ENCODE measurements at places on chromosomes 1 and 21.

GRCh38 chr1:61654067-61654466 lies 70.9 kb downstream of the TM2D1 start:
- DNase-seq, result no peak

- DNase-seq, result no peak
These were observed 112.0 kb upstream of the ADAMTS5 start for GRCh38 chr21:27078915-27079314.

- no peak for DNase-seq
These were observed 186.0 kb downstream of the DUSP10 start for GRCh38 chr1:221555689-221556433.

DNA sequence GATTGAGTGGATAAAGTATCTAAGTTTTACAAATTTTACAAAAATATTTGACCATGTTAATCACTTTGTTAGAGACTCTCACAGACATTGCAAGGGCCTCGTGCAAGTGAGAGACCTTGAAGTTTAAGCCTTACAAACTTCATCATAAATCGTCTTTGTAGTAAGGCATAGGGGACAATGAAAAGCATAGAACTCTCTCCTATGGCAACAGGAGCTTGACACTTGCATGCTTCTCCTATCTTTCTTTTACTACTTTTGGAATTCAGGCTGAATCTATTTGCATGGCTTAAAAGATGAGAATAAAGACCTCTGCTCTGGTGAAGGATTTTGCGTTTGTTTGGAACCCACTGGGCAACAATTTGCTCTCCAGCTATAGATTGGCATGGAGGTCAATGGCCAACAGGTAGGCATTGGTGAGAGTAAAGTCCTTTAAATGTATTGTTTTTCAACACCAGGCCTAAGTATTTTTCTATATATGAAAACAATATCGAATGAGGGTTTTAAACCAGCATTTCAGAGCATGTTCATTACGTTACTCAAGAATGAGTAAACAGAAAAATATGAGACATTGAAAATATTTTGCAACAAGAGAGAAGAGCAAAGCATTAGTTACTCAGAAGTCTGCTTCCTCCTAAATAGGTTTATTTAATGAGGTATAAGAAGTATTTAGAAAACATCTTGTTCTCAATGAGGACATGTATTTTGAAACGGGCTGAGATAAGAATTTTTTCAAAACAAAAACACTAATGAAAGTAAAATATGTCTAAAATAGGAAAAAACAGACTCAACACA lies 192.2 kb downstream of the TGFB2 start:
- DNase-seq, result no peak

- no peak for DNase-seq
These were observed 203.2 kb downstream of the LTN1 start for GRCh38 chr21:28789523-28789922.

GRCh38 chr1:78607334-78607927 lies 12.8 kb upstream of the IFI44L start:
- DNase-seq, result no peak

GRCh38 chr1:33606272-33606671 lies 133.8 kb downstream of the ZSCAN20 start:
- DNase-seq, result no peak

GRCh38 chr1:64163431-64163830 lies 40.0 kb upstream of the UBE2U start:
- no peak for DNase-seq

DNA sequence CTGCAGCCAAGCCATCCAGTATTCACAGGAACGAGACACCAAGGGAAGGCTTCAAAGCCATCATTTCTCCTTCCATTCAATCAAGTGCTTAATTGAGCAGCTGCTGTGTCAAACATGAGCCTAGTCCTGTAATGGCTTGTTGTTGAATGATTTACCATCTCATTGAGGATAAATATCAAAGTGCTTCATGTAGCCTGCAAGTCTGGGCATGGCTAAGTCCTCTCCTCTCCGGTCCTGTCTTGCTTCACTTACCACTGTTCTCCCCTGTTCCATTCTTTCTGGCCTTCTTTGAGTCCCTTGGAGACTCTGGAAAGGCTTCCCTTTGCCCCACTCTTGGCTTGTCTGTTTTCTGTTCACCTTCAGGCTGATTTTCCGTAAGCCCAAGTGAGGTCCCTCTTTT lies 279.8 kb downstream of the PBX1 start:
- DNase-seq, result no peak

DNA sequence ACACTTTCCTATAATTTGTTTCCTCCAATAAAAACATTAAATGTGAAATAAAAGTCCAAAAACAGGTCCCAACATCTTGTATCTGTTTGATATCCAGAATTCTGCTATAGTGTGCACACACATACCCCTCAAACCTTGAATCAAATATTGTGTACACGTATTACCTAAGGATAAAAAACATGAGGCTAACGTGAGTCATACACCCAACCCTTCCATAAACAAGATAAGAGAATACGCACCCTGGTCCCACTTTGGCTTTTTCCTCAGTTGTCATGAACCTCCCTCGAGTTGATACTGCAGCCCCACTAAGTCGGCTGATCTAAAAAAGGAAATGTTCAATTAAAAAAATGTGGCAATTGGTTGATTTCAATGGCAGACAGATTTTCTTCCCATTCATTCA lies 5.2 kb downstream of the KHDC4 start:
- no peak for DNase-seq

- no peak for DNase-seq
These were observed 59.4 kb downstream of the NRIP1 start for GRCh38 chr21:15005391-15005790.

GRCh38 chr21:19900149-19900548 lies 1098.1 kb upstream of the NCAM2 start:
- DNase-seq, result no peak

DNA sequence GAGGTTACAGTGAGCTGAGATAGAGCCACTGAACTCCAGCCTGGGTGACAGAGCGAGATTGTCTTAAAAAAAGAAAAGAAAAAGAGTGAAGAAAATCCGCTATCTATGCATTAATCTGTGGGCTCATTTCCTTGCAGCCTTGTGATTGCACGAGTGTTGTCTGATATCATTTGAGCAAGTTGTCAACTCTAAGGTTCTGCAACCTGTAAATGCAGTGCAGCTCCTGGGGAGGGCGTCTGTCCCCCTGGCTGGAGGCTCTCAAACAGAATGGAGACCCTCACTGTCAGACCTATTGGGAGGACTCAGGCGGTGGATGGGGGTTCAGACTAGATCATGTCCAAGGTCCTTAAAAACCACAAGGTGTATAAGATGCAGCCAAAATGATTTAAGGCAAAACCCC lies 6.2 kb downstream of the CORT start:
- no peak for DNase-seq

DNA sequence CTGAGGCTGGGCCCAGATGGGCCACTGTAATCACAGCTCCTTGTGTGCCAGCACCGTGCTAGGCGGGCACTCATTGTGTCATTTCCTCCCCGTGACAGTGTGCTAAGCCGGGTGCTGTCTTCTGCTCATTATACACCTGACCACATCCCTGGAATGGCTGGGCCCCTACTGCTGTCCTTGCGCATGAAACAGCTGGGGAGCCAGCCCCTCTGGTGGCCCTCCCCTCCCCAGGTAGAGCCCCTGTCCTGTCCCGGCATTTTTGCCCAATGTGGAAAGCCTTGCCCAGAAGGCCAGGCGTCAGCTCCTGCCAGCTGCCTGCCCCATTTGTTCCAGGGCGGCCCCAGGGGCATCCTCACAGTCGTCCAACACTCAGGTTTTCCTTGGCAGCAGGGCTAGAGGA lies 107.4 kb upstream of the CASZ1 start:
- no peak for DNase-seq

- DNase-seq, result no peak
These were observed 12.4 kb downstream of the VANGL1 start for GRCh38 chr1:115654125-115654524.

- DNase-seq, result no peak
These were observed 168.9 kb upstream of the C21orf91 start for GRCh38 chr21:17988102-17988437.

DNA sequence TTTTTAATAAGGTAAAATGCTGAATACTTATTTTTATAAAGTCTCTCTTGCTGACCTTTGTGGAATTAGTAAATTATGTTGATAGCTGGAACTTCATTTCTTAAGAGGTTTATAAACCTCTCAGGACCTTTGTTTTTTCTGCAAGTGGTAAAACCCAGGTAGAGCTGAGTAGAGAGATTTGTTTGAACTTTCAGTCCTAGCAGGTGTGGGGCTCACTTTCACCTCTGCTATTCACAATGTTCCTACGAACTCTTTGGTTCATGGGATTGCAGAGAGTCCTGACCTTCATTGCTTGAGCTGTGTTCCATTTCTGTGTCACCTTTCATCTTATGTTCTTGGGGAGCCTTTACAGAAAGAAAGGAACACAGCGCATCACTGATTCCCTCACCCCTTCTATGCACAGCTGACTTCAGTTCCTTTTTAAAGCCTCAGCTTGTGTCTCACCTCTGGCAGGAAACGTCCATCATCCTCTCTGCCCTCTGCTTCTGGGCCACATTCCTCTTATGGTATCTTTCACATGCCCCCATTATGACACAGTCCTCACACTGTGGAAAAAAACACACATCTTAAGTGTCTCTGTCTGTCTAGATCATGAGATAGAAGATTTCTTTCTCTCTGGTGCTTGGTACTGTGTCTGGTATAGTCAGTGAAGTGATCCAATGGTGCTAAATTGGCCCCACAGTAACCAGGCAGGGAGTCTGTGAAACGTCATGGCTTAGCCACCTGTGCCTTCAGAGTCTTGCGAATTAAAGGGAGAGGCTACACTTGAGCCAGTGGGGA lies 262.5 kb upstream of the B3GALT2 start:
- DNase-seq, result no peak

GRCh38 chr1:28642056-28642846 lies 616 bp downstream of the TAF12 start:
- no peak for DNase-seq

- no peak for DNase-seq
These were observed 69.8 kb downstream of the STUM start for GRCh38 chr1:226618380-226618779.

- no peak for DNase-seq
These were observed 14.9 kb upstream of the SLC44A5 start for GRCh38 chr1:75625795-75626194.

DNA sequence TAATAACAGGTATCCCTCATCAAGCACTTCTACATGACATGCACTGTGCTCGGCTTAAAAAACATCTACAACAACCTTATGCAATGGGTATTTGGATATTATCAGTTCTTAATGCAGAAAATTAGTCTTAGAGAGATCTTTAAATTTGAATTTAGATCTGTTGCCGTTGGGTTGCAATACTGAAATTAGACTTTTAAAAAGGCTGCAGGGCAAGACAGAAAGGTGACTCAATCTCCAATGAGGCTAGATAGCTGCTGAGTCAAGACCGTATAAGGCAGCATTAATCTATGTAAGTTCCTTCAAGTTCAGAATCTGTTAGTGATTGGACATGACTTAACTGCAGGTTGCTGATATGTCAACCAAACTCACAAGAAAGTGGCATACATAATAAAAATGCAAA lies 37.3 kb downstream of the OLFM3 start:
- no peak for DNase-seq

- no peak for DNase-seq
These were observed 230.0 kb upstream of the C1orf174 start for GRCh38 chr1:4130096-4130495.

DNA sequence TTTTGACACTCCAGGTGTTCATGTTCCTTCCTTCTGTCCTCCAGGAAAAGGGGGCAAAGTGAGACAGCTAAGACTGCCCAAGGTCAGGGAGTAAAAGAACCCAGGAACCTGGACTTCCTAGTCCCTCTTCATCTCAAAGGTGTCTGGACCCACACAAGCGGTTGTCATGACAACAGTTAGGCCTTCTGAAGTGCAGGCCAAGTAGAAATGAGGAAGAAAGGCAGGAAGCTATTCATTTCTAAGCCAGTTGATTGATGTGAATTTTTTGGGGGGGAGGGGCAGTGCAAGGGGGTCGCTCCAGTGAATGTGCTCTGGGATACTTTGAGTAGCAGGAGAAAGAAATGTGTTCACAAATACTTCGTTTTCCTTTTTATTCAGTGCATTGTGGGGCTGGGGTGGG lies 114.3 kb downstream of the NAV1 start:
- no peak for DNase-seq

DNA sequence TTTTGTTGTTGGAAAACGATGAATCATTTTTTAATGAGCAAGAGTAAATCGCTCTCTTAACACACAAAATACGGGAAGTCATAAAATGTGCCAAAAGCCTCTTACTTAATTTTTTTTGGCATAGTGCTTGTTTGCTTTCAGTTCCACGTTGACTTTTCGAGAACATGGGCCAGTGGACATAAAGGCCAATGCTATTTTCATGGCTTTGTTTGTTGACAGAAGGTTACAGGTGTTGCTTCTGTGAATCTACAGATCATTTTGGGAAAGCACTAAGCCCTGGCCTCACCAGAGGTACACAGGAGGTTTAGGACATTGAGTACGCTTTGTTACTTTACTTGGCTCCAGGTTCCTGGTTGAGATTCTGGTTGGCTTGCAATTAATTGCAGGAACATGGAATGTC lies 199.4 kb upstream of the HMCN1 start:
- no peak for DNase-seq

DNA sequence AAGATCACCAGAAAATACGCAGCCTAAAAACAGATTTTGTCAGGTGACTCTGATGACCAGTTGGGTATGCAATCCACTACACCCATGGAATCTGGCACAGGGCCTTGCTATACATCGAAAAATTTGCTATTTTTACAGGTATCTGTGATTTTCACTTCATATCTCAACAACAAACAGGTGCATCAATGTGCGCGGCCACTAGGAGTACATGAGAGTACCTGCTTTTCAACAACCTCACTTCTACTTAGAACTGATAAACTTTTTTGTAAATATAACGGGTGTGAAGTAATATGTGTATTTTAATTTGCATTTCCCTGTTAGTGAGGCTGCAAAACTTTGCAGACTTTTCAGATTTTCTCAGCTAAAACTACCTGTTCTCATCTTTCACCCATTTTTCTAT lies 80.8 kb downstream of the SLC45A1 start:
- no peak for DNase-seq

GRCh38 chr1:167541003-167541402 lies 12.6 kb downstream of the CREG1 start:
- no peak for DNase-seq

- no peak for DNase-seq
These were observed 94.6 kb downstream of the SETD4 start for GRCh38 chr21:35965699-35966098.

DNA sequence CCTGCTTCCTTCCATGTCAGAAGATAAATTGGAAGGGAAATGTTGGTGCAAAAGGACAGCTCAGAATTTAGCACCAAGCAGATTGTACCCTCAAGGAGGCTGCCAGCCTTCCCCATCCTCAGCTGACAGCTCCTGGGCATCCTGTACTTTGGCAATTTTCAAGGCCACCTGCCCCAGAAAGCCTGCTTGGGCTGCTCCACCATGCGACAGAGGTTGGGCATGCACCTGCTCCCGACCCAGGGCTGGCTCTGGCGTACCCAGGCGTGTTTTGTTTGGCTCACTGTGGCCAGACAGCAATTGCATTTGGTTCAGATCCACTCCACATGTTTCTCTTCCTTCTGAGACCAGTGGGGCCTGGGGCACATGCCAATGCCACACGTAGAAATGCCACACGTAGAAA lies 547.8 kb downstream of the NPHP4 start:
- no peak for DNase-seq

DNA sequence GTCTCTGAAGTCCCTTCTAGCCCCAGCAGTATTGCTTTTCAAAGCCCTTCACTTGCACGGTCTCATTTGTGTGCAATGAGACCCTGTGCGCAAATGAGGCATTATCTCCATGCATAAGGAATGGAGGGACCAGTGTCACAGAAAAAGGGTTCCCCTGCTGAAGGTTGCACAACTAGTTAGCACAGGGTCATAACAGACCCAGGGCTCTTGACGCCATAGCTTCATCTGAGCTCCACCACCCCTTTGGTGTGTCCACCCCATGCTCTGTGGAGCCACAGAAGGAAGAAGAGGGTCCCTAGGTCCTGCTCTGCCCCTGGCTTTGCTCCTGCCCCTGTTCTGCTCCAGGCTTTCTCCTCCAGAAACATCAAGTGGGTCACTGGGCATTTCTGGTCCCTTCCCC lies 12.6 kb downstream of the SH2D2A start:
- no peak for DNase-seq
